ENCODE measurements at places on chromosomes 1 and 21. TPM values are rescaled to one million over a fixed set of nuclear protein-coding genes. Genes with fewer than 3 reads are reported as not detected.

GRCh38 chr1:116794804-116795481, 40.7 kb downstream of the CD2 start:
- H3K36me3 ChIP-seq, result no peaks in the 10 kb centered on the region
- no peak overlapping the region for H3K4me3 ChIP-seq
- peaks cover 27% of the 10 kb centered on the region for H3K4me1 ChIP-seq
- peak overlapping the region; percentile 56 for H3K27ac ChIP-seq
- no peaks in the 10 kb centered on the region for H3K27me3 ChIP-seq

WNT3A gene
- polyA plus RNA-seq, result not detected

DNA sequence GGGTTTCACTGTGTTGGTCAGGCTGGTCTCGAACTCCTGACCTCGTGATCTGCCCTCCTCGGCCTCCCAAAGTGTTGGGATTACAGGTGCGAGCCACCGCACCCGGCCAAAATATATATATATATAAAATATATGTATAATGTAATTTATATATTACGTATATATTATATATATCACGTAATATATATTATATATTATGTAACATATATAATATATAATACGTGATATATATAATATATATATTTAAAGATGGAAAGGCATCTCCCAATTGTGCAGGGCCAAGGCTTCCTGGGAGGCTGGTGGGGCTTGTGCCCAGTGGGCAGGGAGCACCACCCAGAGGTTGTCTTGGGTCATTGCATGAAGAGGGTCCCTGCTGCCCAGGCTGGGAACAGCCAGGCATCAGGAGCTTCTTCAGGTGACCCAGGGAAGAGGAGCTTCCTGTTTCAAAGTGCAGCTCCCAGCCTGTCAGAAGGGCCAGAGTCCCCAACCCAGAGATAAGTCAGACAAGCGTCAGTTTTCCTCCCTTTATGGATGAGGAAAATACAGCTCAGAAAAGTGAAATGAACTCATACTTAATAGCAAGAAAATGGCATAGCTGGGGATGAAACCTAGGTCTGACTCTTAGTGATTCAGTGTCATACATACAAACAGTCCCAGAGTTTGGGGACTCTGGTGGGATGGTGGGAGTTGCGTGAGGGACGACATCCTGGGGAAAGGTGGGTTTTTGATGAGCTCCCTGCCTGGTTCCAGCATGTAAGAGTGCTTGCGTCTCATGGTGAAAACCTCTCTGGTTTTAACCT, 12.0 kb downstream of the UBE2Q1 start:
- H3K27me3 ChIP-seq, result no peaks in the 10 kb centered on the region
- peaks cover 39% of the 10 kb centered on the region for H3K36me3 ChIP-seq
- H3K4me1 ChIP-seq, result peaks cover 3% of the 10 kb centered on the region
- H3K27ac ChIP-seq, result no peak overlapping the region

- H3K4me3 ChIP-seq, result peak overlapping the region; percentile 99
- peaks cover 3% of the 10 kb centered on the region for H3K36me3 ChIP-seq
- H3K4me1 ChIP-seq, result peaks cover 86% of the 10 kb centered on the region
- DNase-seq, result no peak
- no peaks in the 10 kb centered on the region for H3K27me3 ChIP-seq
Observed at GRCh38 chr1:156499194-156499841, 1.3 kb downstream of the MEF2D start.

Data from CD14-positive monocyte (primary cell).